Kidney (tissue), 22 donors: ENCODE measurements at places on chromosomes 11 and 22.

GRCh38 chr22:20399866-20400605, 6.1 kb downstream of the ZNF74 start:
- DNase-seq: no peak

DNA sequence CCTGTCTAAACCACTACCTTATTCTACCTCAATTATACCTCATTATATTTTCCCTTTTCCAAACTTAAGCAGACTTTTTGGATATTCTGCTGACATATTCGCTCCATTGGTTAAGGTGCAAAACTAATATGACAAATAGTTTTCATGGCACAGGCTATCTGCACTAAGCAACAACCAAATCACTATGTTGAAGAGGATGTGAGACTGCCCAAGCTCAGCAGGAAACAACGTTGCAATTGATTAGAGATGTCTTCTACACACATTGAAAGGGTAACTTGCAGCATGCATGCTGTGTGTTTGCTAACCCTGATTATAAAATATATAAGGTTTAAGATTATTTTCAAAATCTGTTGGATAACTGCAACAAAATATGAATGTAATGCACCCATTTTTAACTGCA, 61.6 kb downstream of the STK33 start:
- no peak for DNase-seq

DNA sequence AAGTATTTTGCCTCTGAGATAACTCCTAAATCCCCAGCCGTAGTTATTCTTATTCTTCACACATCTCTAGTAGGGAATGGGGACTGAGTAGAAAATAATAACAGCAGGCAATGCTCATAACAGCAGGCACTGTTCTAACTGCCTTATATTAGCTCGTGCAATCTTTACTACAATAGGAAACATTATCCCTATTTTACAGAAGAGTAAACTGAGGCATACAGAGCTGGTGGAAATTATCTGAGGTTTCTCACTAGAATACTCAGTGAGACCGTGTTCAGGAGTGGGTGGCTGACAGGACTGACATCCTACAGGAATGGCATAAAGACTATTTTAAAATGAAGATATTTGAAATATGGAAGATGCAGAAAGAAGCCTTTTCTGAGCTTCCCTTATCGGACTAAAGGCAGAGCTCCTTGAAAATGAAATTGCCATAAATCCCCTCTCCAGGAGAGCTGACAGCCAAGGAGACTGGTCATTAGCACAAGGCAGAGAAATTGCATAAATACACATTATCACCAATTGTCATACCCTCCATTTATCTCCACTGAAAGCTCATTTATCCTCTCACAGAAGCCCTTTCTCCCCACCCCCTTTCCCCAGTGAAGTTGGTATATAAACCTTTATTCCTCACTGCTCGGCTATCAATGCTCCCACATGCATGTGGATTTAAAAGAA, 93.9 kb downstream of the RASSF10 start:
- no peak for DNase-seq

GRCh38 chr11:34642873-34643272, 22.0 kb downstream of the EHF start:
- DNase-seq: no peak

- DNase-seq: no peak
These were observed 2.1 kb upstream of the CARNS1 start for GRCh38 chr11:67413266-67413849.

DNA sequence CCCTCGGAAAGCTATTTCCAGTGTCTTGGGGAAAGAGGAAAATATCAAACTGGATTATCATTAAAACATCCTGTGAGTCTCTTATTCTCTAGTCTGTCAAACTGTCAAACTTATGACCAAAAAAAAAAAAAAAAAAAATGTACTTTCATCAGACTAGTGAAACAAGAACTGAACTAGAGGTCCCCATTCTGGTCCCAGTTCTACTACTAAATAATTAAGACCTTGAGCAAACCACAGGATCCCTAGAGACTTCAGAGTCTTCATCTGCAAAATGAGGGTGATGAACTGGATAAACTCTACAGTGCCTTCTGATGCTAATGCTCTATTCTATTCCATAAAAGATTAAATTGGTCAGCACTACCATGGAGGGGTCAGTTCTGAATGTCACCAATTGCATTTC, 105.8 kb downstream of the SERGEF start:
- DNase-seq: no peak

GRCh38 chr11:45676522-45677095, 11.2 kb upstream of the CHST1 start:
- no peak for DNase-seq

DNA sequence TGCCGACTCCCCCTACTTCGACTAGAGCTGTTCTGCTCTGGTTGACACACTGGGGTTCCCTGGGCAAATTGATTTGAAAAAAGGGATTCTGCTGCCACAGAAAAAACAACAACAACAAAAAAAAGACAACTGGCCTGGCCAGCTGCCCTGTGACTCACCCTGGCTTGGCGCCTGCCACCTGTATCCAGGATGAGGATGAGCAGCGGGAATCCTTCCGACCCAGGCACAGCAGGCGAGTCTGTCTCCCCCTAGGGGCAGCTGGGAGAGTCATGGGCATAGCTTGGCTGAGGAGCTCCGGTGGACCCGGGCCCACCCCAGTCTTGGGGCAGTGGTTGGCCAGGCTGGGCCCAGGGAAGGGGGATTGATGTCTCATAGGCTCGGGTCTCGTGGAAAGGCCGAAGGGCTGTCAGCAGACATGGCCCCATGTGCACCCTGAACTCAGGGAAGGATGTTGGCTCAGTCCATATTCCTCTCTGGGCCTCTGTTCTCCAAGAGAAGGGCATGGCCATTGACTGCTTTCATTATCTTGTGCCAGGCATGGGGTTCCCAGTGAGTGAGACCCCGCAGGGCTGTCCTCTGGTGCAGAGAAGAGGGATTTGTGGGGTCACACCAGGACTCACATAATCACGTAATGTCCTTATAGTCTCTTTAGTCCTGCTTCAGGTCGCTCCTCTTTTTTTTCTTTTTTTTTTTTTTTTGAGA, 10.4 kb upstream of the SUN2 start:
- DNase-seq: peak; percentile 75

DNA sequence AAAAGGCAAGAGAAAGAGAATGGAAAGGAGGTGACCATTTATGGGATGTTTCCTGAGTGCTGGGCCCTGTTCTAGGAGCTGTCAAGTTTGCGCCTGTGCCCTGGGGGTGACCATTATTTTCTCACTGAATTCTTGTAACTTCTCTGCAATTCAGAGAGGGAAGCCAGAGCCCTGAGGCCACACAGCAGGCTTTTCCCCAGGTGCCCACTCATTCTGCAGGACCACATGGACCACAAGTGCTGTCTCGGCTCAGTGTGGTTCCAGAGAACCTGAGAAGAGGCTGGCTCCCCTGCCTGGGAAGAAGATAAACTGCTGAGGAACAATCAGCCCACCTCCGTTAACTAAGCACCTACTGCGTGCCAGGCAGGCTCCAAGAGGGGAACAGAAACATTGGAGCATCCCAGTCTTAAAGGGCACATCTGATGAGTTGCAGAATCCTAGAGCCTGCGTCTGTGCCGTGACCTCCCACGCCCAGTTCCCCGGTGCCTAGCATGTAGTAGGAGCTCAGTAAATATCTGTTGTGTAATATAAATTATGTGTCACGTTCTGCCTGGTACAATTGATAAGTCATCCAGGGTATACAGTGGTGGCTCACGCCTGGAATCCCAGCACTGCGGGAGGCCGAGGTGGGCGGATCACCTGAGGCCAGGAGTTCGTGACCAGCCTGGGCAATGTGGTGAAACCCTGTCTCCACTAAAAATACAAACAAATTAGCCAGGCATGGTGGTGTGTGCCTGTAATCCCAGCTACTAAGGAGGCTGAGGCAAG, 31.6 kb upstream of the CRYBB3 start:
- DNase-seq: no peak
